ENCODE measurements at places on chromosomes 6 and 20. TPM values are rescaled to one million over a fixed set of nuclear protein-coding genes. Genes with fewer than 3 reads are reported as not detected.

DNA sequence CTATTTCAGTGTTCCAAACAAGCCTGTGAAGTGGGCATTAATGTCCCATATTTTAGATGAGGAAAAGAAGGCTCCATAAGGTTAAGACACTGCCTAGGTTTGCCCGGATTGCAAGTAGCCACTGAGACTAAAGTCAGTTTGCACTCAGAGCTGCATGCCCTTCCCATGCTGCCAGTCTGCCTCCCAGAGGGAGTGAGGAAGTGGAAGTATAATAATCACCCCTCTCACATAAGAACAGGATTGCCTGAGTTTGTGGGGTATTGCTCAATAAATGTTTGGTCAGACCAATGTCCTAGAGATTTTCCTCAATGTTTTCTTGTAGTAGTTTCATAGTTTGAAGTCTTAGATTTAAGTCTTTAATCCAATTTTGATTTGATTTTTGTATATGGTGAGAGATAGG is 43.9 kb upstream of the CLIC5 start:
- no peak for DNase-seq

DNA sequence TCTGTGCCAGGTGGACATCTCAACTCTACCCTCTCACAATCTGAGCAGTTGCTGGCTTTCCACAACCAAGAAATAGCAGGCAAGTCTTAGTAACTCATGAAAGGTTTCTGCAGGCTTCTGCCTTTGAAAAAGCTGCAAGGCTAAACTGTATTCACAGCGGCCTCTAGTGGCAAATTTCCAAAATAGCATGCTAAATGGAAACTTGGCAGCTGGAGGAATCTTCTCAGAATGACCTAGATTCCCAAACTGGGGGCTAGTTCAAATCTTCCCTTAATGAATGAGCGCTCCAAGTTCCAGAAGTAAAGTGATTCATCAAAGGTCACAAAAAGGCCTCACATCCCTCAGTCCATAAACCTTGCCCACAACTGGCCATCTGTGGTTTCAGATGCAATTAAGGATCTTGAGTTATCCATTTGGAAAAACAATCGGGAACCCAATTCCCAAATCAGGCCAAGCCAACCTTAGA is 11.9 kb upstream of the CPNE5 start:
- peak; percentile 92 for DNase-seq

- no peak for DNase-seq
These were observed 46.9 kb downstream of the TFAP2C start for GRCh38 chr20:56676001-56676400.

GRCh38 chr6:127186889-127187288 is 68.4 kb downstream of the RSPO3 start:
- DNase-seq = no peak

CTNNBL1 gene
- 54.4 TPM for total RNA-seq

All from M059J (cell line).